ENCODE measurements at places on chromosomes 16 and 17. TPM values are rescaled to one million over a fixed set of nuclear protein-coding genes. Genes with fewer than 3 reads are reported as not detected.

Gene PRSS53
- total RNA-seq, result 2.1 TPM

Gene ACSM5
- total RNA-seq, result not detected

Gene KRT12
- not detected for total RNA-seq

Gene ENPP7
- total RNA-seq, result not detected

Gene KRTAP9-4
- not detected for total RNA-seq

Gene AKAP1
- total RNA-seq, result 28.6 TPM

Gene YBX2
- total RNA-seq, result 0.08 TPM

Gene CETP
- total RNA-seq, result not detected

Gene SLC13A2
- total RNA-seq, result not detected

Gene PLEKHH3
- total RNA-seq, result 11.2 TPM

Gene CES5A
- total RNA-seq, result not detected

Gene CDC27
- total RNA-seq, result 56.1 TPM

Gene MSLN
- total RNA-seq, result 14.2 TPM

Gene FOXC2
- 12.1 TPM for total RNA-seq

Gene DNAAF8
- total RNA-seq, result 1.8 TPM

Gene GPT2
- total RNA-seq, result 73.3 TPM

Gene TM4SF5
- not detected for total RNA-seq

Gene TRPV3
- total RNA-seq, result 2.9 TPM

Gene SEPTIN12
- total RNA-seq, result not detected

Gene CRYBA1
- not detected for total RNA-seq

Gene LGALS9B
- total RNA-seq, result not detected

Gene BRICD5
- total RNA-seq, result 2.0 TPM

Gene AGRP
- not detected for total RNA-seq

Gene SGSM2
- 49.4 TPM for total RNA-seq

Gene COX6A2
- total RNA-seq, result not detected

Gene CCDC102A
- total RNA-seq, result 14.0 TPM

All from kidney epithelial cell (primary cell).